ENCODE measurements at places on chromosomes 5 and 9. TPM values are rescaled to one million over a fixed set of nuclear protein-coding genes. Genes with fewer than 3 reads are reported as not detected.

- no peaks in the 10 kb centered on the region for H3K4me1 ChIP-seq
- H3K27me3 ChIP-seq, result peaks cover 14% of the 10 kb centered on the region
- no peaks in the 10 kb centered on the region for H3K36me3 ChIP-seq
Observed at GRCh38 chr9:76987594-76988200, 31.8 kb upstream of the FOXB2 start.

DNA sequence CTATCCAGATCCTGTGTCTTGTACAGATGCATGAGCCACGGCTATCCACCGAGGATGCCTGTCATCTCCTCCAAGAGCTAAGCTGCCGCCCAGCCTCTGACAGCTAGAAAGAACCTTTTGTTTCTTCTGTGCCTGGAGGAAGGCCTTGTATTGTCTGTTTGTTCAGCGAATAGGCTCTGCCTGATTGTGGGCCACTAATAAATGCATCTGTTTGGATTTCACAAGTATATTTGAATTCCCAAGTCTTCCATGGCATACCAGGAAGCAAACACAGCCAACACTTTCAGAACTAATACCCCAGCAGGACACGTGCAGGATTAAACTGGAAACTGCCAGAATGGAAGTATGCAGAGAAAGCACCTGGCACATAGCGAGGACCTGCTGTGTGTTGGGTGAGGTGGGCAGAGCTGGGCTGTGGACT lies 92.7 kb upstream of the NEURL1B start:
- H3K4me1 ChIP-seq, result peaks cover 4% of the 10 kb centered on the region
- DNase-seq, result no peak
- H3K27me3 ChIP-seq, result no peaks in the 10 kb centered on the region
- H3K27ac ChIP-seq, result no peak overlapping the region
- no peak overlapping the region for H3K4me3 ChIP-seq

GRCh38 chr9:87766697-87767096 lies 40.8 kb downstream of the CTSL start:
- H3K27me3 ChIP-seq, result peaks cover 10% of the 10 kb centered on the region
- DNase-seq, result no peak
- no peak overlapping the region for H3K4me3 ChIP-seq
- no peaks in the 10 kb centered on the region for H3K36me3 ChIP-seq

DNA sequence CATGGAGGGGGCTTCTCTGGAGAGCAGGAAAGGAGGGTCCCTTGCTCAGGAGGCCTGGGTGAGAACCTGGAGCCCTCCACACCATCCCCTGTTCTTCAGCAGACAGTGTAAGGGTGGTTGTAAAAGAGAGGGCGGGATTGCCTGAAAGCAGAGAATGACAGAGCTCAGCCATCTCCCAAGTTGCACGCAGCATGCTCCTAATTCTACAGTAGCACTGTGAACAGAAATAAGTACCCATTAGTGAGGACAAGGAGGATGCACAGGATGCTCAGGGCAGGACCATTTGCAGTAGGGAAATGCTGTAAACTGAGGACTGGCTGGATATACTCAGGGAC lies 8.4 kb downstream of the CCDC69 start:
- peak overlapping the region; percentile 91 for H3K27ac ChIP-seq
- no peaks in the 10 kb centered on the region for H3K27me3 ChIP-seq
- peaks cover 6% of the 10 kb centered on the region for H3K36me3 ChIP-seq
- peaks cover 70% of the 10 kb centered on the region for H3K4me1 ChIP-seq

The NSG2 gene
- total RNA-seq, result not detected

The SOX30 gene
- not detected for total RNA-seq
